Dermis blood vessel endothelial cell (primary cell): ENCODE measurements at places on chromosomes 13 and 19. TPM values are rescaled to one million over a fixed set of nuclear protein-coding genes. Genes with fewer than 3 reads are reported as not detected.

FCHO1 gene
- total RNA-seq = 0.51 and 0.56 TPM in 2 replicates

DNA sequence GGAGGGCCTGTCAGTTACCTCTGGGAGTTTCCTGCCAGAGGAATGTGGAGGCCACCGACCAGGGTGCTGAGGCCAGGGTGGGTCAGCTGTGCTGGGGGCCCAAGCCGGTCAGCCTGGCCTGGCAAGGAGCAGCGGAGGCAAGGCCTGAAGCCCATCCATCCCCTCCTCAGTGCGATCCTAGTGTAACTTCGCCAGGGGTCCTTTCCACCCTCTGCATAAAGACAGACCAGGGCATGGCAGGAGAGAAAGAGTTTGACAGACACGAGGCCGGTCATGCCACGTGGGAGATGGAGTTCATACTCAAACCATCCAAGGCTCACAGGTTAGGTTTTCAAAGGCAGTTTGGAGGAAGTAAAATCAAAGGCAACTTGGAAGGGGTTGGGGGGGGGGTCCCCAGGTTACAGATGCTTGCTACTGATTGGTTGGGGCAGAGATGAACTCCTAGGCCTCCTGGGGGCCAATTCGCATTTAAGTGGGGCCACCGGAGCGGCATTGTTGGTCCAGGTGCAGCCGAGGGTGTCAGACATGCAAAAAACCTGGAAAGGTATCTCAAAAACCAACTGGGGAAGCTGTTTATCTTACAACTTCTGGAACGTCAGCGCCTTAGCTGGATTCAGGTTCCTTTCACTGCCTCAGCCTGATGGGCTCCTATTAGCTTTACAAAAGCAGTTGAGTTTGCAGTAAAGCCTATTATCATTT lies 36.8 kb upstream of the DPRX start:
- DNase-seq = no peak

RGL3 gene
- total RNA-seq = 2.1 and 4.3 TPM in 2 replicates

C13orf42 gene
- total RNA-seq = not detected in 2 replicates

DNA sequence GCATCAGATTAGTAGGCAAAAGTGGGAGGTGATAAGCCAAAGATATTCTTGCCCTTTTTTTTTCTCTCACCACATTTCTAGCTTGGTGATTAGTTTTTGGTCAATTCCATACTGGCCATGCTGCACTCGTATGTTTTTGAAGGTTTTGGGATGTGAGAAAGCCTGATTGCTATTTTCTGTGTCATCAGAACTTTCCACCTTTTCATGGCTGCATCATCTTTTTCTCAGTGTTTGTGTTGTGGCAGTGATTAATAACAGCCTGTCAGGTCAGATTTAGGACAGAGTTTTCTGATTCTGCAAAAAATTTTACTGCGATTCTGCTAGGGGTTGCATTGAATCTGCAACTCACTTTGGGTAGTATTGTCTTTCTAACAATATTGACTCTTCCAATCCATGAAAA lies 32.9 kb downstream of the PSG1 start:
- no peak for DNase-seq

DNA sequence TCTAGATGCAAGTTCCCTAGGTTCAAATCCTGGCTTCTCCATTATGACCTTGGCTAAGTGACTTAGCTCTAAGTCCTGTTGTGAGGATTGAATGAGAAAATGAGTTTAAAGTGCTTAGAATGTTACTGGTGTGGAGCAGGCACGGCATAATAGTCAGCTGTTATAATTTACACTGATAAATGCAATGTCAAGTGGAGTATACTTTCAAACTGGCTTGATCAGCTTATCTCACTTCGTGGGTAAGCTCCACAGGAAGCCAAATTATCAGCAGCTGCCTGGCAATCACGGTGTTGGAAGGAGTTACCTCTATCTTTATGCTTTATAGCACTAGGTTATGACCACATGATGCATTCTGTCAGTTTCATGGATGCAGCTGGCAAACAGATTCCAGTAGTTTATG lies 272.8 kb downstream of the OLFM4 start:
- DNase-seq = no peak

LRRC8E gene
- total RNA-seq = 0.51 TPM in 2 replicates

ATCAY gene
- total RNA-seq = not detected in 2 replicates

DNA sequence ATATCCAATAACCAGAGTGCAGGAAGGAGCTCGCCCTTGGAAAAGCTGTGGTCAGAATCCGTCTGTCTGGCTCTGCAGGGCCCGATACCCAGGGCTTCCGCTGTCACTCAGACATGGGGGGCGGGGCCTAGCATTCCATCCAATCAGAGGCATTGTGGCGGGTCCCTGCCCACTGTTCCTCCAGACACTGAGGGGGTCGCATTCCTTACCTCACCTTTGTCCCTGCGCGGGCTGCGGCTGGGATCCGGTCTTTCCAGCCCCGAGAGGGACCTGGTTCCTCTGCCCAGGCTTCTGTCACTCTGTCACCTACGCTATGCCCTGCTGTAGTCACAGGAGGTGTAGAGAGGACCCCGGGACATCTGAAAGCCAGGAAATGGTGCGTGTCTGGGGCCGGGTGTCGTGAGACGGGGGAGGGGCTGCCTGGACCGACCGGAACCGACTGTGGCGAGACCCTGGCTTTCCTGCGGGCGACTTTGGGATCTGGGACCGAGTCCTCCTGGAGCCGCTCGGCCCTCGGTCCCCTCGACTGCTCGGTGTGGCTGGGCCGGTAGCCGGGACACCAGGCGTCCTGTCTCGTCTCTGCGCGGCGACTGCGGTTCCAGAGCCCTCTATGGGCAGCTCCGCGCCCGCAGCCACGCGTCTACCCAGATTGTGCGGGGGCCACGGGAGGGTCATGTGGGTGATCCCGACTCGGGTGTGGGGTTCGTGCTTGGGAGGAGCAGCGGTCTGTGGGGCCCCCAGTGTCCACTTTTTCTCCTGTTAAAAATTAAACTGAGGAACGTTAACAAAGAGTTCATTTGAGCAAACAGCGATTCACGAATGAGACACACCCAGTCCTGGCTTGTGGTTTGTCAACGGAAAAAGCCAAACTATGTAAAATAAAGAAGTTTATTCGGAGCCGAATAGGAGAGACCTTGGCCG lies at the start of gene ZNF69:
Gene ZNF69, plus strand, starts transcription at position 172 of the 921 bp plus-strand sequence. Its CDS starts 142 bp downstream, at position 314.
- DNase-seq = peak; percentile 54

FXYD3 gene
- 0.68 TPM in 1 of 2 replicates, not detected in the other for total RNA-seq

CPB2 gene
- not detected in 2 replicates for total RNA-seq

CABP5 gene
- total RNA-seq = not detected in 2 replicates

GRIN2D gene
- 0.51 and 0.79 TPM in 2 replicates for total RNA-seq

- DNase-seq = peak; percentile 91
Measured at GRCh38 chr19:55165952-55166529, 372 bp downstream of the DNAAF3 start.

GRCh38 chr19:18504886-18505610 lies 16.8 kb downstream of the ELL start:
- no peak for DNase-seq
